Frontal cortex (tissue), 4 donors: ENCODE measurements at places on chromosomes 2 and 18. TPM values are rescaled to one million over a fixed set of nuclear protein-coding genes. Genes with fewer than 3 reads are reported as not detected.

Gene LHCGR
- total RNA-seq: under 0.01 TPM

Gene CACNB4
- total RNA-seq: 42.4 TPM

Gene RAPGEF4
- total RNA-seq: 23.6 TPM

Gene IL36B
- not detected for total RNA-seq

Gene GREB1
- total RNA-seq: 3.7 TPM

DNA sequence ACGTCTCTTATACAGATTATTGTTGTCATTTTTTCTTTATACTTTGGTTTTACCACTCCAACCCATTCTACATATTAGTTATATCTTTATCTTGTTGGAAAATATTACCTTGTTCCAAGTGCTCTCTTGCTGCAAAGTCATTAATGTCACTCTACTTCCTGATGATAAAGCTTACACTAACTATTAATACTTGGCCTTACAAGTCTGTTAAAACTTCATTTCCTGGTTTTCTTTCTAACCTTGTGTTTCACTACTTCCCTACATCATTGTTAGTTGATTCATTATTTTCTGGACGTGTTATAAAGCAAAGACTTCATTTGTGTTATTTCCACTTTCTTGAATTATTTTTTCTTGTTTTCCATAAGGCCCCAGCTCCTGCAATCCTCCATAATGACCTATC, 382.6 kb upstream of the CDH20 start:
- DNase-seq: no peak

GRCh38 chr2:237566401-237567235, at the start of gene PRLH:
TSS of gene PRLH (plus strand) at chr2:237566574. CDS start at chr2:237566574, 0 bp downstream.
- DNase-seq: no peak

DNA sequence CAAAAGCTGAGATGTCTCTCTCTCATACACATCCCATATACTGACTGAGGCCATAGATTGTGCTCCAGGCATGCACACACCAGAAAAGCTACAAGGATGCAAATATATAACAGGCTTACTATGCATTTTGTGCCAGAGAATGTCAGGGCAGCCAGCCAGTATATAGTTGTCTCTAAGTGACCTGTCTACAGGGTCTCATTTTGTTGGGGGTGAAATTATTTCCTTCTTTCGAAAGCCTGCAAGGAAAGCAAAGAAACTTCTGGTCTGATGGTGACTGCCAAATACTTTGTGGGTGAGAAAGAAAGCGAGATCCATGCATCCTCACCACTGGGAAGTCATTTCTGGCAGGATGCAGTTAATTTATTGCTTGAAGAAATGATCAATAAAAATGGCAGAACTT, 70.2 kb downstream of the CDCA7 start:
- DNase-seq: no peak

DNA sequence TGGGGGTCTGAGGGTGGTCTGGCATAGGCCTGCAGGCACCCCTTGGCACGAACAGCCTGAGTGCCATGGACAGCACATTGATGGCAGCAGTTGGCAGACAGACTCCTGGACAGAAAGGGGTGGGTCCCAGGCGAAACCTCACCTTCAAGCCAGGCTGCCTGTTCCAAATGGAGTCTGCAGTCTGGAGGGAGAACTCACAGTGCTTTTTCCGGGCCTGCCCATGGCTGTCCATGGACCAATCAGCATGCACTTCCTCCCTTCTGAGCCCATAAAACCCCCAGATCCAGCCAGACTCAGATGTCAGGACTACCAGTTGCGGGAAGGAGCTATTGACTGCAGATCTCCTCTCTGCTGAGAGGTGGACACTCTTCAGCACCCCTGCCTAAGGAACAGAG, 694.6 kb upstream of the ACVR2A start:
- DNase-seq: no peak

GRCh38 chr2:217279556-217279955, 419.7 kb upstream of the TNP1 start:
- no peak for DNase-seq
